ENCODE measurements at places on chromosomes 5 and 9.

DNA sequence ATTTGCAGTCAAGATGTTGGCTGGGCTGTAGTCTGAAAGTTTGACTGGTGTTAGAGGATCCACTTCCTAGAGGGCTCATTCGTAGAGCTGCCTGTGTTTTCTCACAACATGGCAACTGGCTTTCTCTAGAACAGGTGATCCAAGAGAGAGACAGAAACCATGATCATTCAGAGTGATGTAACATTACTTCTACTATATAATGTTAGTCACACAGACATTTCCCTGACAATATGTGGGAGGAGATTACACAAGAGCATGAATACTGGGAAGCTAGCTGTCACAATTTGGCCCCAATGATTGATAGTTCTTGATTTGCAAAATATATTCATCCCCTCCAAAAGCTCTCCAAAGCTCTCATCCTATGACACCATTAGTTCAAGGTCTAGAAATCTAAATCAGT is 10.9 kb upstream of the TMEM161B start:
- no peak for DNase-seq

DNA sequence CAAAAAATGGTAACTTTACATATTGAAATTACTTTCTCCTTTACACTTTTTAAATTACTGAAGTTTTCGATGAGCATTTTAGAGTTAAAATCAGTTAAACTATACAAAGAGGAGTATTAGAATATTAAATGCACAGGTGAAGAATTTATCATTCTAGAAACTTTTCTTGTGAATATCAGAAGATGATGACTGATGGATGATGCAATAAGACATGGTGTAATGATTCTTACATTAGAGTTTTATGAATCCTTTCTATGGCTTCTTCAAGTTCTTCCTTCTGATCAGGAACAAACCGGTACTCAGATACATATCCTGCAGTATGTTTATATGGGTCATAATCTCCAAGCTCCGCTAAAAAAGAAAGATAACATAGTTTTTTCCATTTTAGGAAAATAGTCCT is 154.4 kb downstream of the EPB41L4A start:
- DNase-seq, result no peak

- DNase-seq, result no peak
These were observed 27.6 kb upstream of the ECM2 start for GRCh38 chr9:92563116-92564100.

DNA sequence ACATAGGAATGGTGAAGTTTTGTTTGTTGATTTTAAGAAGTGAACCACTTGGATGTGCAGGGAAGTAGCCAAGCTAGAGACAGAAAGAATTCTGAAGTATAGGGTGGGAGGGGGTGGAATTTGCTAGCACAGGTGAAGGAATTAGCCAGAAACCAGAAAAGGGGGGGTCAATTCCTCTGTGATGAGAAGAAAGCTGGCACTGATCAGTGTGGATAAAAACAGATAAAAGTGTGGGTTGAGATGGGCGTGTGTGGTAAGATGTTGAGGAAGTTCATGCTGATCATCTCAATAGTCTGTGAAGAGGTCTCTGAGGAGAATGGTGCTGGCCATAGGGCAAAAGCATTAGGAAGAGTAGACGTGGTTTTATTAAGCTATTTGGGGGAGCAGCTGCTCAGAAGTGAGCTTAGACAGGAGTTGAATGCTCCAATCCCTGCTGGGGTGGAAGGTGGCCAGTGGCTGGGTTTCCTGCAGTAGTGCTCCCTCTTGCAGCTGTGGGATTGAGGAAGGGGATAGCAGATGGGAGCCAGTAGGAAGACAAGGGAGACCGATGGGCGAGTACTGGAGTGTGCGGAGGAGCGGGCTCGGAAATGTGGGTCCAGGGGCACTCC is 88.7 kb upstream of the ELL2 start:
- DNase-seq, result no peak

DNA sequence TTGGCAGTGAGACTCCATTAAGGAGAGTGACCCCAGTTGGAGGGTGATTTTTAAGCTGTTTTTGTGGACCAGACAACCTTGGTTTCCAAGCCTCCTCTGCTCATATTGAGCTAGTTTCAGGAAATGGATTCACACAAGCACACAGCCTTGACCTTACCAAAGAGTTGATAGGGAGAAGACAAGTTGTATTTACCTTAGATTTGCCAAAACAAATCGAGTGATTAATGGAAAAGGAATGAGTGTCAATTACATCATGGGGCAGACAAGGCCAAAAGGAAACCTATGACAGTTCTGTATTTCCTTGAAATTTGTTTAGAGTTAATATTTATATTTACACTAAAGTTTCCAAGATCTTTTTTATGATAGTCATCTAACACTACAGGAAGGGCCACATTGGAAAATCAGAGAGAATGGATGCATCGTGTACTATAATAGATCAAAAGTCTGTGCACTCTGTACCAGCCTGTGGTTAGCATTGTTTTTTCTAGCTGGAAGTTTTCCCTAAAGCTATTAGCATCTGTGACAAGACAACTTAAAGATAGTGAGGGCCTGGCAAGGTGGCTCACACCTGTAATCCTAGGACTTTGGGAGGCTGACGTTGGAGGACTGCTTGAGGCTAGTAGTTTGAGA is 86.0 kb upstream of the FER start:
- no peak for DNase-seq

DNA sequence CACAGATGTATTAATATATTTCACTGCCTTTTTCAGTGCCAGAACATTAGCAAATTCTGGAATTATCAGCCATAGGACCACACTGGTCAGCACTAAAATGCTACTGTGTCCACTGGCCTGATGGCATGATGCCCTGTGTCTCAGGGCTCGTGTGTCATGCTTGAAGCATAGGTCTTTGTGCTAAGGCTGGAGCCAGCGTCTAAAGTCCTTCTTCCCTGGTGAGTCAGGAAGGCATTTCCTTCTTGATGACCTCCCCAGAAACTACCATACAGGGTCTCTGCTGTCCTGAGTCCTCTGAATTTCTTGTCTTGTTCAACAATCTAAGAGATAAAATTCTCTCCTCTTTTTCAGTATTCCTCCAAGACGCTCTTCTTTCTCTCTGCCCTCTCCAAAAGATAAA is 489.9 kb downstream of the PSAT1 start:
- DNase-seq, result no peak

- DNase-seq, result no peak
These were observed 37.0 kb downstream of the IRX4 start for GRCh38 chr5:1845696-1846095.
